Thymus (tissue), 14 donors: ENCODE measurements at places on chromosomes 2 and 18. TPM values are rescaled to one million over a fixed set of nuclear protein-coding genes. Genes with fewer than 3 reads are reported as not detected.
A peak's percentile ranks its signal among the peaks of the same experiment; 100 is the strongest.

GRCh38 chr18:58256316-58257080 lies 212.5 kb downstream of the NEDD4L start:
- no peak for DNase-seq

DNA sequence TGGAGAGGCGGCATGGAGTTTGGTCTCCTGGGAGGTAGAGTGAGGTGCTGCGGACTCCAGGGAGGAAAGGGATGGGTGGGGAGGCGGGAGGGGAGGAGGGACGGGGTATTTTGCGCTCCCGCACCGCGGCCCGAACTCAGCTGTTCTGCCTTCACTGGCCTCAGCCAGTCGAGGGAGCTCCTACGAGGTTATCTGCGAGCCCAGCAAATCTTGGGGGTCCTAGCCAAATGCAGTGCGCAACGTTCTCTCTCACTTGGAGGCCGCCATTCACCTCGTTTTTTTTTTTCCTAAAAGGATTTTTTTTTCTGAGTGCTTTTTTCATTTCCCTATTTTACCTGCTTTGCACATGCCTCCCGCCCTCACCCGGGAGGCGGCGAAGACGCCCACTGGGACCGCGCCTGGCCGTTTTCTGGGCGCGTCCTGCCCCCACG lies 877 bp upstream of the BCL2L11 start:
- no peak for DNase-seq

GRCh38 chr2:29834624-29835023 lies 86.8 kb downstream of the ALK start:
- no peak for DNase-seq

DNA sequence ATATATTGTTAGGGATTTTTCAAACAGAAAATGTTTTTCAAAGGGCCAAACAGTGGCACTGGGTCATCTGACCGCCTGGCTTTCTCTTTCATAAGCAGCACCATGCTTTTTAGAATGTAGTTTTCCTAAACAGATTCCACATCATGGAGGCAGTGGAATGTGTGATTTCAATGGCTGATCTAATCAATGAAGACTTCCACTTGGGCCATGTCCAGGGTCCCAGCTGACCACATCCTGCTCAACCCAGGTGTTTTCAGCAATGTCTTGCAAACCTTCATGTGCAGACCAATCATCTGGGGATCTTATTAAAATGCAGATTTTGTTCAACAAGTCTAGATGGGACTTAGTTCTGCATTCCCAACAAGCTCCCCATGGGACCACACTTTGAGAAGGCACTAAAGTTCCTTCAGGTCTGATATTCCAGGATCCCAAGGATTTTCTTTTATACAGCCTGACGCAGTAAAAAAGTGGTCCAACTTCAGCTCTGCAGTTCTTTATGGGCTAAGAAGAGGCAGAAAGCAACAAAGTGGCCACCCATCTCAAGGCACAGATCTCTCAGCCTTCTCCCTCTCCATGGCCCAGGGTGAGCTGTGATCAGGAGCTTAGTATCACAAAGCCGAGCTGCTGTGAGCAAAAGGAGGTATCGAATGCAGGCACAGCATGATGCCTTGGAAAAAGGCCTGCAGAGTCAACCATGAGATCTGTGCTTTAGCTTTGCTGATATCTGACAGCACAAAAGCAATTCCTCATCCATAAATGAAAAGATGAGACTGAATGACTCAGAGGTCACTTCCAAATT lies 3.7 kb downstream of the ALKAL2 start:
- no peak for DNase-seq

Gene MYCN
- 5.8 TPM for total RNA-seq

- no peak for DNase-seq
Observed at GRCh38 chr2:122528061-122528460, 772.6 kb downstream of the TSN start.

Gene POU3F3
- 0.14 TPM for total RNA-seq

DNA sequence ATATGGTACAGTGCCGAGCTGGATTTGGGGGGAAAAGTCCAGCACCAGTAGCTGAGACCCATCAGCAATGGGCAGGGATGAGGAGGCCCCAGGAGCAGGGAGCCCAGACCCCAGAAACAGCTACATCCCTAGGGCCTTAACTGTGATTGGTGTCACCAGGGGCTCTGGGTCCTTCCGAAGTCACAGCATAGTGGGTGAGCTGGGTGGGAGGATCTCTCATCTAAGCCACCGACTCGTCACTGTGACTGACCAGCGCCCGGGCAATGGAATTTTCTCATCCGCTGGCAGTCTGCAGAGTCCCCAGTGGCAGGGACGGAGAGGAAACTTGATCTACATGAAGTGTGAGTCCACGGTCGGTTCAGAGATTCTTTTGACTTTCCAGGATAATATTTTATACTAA lies 186.5 kb downstream of the SH3BP4 start:
- no peak for DNase-seq

DNA sequence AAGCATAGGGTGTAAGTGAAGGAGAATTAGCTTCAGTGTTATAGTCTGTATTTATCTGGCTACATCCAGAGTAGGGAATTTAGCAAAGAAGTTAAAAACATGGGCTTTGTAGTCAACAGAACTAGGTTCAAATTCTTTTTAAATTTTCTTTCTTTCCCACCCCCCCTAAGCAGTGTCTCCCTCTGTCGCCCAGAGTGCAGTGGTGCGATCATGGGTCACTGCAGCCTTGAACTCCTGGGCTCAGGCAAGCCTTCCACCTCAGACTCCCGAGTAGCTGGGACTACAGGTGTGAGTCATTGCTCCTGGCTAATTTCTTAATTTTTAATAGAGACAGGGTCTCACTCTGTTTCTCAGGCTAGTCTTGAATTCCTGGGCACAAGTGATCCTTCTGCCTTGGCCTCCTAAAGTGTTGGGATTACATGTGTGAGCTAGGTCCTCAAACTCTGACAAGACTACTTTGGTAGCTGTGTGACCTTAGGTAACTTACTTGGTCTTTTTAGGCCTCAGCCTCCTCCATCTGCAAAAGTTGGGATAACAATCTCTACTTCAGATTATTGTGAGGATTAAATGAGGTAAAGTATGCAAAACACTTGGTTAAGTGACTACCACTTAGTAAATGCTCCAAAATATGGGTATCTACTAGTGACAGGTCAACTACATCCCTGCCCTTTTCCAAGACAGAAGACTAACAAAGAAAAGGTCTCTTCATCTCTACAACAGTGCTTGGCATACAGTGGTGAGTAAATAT lies 17.8 kb downstream of the DOK1 start:
- DNase-seq: no peak

DNA sequence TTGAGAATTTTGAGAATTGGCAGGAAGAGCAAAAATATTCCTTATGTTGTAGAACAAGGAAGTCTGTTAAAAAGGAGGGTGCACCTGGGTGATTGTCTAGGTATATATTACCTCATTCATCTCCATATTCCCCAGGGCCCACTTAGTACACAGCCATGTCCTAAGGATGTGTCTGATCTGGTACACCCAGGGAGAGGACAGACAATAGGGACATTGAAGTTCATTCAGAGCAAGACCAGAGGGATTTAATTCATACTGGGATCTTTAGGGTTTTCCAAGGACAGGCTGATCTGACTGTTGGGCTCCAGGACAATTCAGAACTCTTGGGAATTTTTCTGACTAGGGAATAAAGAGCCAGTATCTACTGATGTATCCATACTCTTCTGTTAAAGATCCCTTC lies 112.1 kb downstream of the PHLPP1 start:
- DNase-seq: no peak

GRCh38 chr2:239300242-239300641 lies 100.6 kb downstream of the HDAC4 start:
- DNase-seq: no peak

GRCh38 chr2:183011743-183012142 lies 26.5 kb downstream of the NCKAP1 start:
- DNase-seq: no peak

- DNase-seq: no peak
Observed at GRCh38 chr2:35526741-35527140, 828.8 kb upstream of the CRIM1 start.

DNA sequence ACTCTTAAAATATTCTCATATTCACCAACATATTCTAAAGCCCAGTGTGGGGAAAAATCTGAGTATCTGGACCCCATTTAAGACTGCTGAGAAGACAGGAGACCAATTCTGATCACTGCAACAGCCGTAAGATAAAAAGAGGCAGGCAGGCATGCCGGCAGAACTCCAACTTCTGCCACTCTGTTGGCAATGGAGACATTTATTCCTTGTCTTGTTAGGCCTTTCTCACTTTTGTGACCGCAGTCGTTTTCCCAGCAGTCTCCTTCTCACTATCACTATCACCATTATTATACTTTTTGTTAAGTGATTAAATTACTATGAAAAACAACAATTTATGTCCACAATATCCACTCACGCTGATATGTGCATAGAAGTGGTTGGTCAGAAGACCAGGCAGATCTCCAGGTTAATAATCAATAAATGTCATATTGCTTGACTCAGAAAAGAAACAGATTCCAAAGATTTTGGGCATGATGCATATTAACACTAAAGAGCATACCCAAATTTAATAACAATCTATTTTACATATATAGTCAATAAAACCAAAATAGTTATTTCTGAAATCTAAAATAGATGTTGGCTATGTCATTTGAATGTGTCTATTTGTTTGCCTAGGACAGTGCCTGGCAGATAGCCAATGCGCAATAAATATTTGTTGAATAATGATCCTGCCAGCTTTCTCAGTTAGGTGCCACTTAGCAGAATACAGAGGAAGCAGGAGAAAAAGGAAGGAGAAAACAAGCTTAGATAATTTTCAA lies 38.2 kb downstream of the SESTD1 start:
- DNase-seq: no peak

DNA sequence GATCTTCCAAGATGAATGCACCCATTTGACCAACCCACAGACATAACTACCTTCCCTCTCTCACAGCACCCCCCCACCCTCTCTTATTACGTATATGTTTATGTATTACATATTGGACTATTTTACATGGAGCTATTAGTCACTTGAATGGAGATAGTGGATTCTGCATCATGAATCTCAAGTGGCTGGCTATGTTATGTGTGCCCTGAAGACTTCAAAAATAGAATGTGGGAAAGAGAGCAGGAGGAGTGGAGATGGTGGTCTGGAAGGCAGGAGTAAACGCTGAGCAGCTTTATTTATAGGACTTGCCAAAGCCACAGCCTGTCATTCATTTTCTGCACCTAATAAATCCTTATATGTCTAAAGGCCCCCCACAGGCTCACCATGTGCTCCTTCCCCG lies 4.9 kb downstream of the ANTXR1 start:
- DNase-seq: no peak

Gene PROKR1
- 0.05 TPM for total RNA-seq

Gene TSPYL6
- not detected for total RNA-seq

GRCh38 chr2:26469092-26469710 lies 8.7 kb downstream of the OTOF start:
- DNase-seq: peak; percentile 21

DNA sequence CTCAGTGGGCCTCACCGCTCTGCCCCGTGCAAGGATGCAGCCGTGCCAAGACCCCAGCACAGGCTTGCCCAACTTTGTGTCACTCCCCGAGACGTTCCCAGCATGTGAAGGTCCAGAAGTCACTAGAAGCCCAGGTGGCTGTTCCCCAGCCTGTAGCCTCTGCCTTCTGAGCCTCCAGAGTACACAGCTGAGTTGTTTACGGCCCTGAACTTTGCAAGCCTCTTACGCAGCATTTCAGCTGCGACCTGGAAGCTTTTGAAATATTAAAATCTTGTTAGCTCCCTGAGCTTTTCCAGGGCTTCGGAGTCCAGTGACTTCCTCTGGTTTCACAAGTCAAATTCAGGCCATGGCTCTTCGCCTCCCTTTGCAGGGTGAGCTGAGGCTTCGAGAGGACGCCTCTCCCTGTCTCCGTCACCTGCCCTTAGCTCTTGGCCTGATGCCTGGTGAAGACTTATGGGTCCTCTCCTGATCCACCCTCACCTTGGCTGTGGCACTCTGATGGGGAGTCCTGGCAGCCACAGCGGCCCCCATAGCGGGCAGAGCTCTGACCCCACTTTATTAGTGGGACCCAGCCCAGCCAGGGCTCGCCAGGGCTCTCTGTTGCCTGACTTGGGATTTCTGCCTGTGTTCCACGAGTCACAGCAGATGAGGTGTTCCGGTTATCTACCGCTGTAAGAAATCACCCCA lies 76.5 kb upstream of the HPCAL1 start:
- DNase-seq: no peak

DNA sequence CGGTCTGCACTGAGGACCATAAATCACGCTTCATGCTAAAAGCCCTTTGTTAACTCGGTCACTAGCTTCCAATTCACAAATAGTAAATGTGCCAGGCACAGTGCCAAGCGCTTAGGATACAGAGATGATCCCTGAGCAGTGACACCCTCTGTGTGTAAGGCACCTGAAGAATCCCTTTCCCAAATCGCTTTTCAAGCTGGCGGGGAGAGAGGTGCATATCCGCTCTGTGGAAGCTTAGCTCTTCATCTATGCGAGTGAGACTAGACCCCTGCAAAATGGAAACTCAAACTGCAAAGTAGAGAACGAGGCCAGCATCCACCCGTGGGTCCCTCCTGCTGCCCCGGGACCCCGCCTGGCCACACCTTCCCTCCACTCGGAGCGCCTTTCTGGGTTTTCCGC lies 2.4 kb downstream of the PIEZO2 start:
- no peak for DNase-seq
